Osteocyte (in vitro differentiated cells): ENCODE measurements at places on chromosomes 1 and 21. TPM values are rescaled to one million over a fixed set of nuclear protein-coding genes. Genes with fewer than 3 reads are reported as not detected.

DNA sequence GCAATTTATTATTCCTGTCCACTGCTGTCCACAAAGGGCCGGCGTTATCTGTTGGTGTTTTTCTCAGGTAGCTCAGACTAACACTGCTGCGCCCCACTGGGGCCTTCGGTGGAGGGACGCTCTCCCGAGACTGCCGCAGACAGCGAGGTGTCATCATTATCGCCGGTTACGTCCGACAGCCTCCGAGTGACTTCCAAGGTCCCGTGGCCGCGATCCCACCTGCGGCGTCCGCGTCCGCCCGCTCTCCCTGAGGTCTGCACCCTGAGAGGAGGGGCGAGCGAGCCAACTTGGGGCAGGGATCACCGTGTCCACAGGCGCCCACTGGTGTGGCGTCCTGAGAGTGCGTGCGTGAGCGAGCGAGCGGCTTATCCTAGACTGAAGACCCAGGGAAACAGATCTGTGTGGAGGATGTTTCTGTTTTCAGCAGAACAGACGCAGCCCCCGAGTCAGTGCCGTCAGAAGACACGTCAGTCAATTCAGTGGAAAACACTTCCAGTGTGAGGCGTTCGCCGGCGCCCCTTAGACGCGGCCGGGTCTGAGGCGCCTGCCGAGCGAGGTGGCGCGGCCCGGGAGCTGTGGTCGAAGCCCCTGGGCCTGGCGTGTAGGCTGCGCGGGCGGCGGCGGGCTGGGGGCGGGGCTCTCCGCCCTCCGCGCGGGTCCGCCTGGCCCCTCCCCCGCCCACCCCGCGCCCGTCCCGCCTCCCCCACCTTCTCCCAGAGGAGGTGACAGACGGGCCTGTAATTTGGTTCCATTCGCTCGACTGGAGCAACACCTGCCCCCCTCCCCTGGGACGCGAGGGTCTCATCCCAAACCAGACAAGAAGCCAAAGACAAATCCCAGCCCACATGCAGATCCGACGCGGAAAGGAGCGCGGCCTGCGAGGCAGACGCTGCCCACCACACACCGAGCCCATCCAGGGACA is 12.6 kb downstream of the NHLH2 start:
- DNase-seq: no peak

Gene SHISA4
- total RNA-seq: 31.4 and 32.1 TPM in 2 replicates

Gene RIPPLY3
- 0.21 and 0.27 TPM in 2 replicates for total RNA-seq

DNA sequence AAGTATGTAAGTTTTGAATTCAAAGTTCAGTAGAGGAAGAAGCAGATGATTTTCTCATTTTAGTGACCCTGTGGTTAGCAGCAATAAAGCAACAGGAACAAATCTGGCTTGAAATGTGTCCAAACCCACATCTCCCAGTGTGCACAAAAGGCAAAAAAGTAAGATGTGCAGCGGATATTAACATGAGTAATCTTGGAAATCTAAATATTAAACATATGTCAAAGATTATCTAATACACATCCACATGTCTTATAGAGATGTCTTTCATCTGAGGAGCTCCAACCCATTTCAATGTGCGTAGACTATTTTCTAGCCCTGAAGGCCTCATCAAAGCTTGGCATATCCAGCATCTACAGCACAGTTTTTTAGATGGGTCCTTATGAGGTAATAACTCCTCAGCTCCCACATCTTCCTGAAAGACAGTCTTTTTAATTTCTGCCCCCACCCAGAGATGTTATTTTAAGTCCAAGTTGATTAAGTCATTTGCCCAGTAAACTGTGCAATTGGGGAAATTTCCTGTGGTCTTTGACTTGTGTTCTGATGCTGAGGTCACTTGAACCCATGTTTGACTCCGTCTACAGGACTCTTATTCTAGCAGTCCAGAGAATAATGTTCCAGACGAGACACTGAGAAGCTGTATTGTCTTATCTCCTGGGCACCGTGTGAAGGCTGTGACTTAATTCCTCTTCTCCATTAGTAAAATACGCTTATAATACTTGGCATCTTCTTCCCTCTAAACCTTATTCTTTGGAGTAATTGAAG is 73.7 kb downstream of the LMO4 start:
- DNase-seq: no peak

DNA sequence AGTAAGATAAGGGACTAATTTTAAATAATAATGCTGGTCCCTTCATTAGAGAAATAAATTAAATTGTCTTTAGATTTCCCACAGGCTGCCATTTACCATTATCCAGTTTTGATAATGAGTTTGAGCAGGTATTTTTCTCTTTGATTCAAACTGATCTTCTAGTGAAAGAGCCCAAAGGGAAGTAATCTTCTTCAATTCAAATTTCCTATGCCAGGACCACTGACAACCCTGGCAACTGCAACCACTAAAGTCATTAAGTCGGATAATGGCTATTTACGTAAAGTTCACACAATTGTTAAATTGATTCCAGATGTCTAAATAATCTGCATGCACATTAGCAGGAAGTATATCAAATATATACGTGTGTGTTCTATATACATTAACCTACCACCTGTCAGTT is 399.3 kb downstream of the PTPRC start:
- DNase-seq: no peak

DNA sequence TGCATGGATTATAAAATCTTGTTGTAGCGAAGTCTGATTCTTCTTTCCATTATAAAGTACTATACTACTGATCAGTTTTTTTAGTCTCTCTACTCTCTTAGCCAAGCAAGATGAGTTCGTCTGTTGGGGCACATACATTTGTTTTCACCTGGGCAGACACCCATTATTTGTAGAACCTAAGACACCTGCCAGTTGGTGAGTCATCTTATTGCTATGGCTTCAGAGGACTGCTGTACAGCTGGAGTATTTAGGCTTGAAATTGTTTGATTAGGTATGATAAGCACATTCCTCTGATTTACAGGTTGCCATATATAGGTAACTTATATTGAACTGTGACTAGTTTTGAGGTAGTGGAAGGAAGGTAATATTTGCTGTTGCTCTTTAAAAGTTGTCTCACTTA is 17.2 kb downstream of the RBM15 start:
- DNase-seq: no peak

GRCh38 chr1:162216604-162217003 is 147.1 kb downstream of the NOS1AP start:
- DNase-seq: no peak
